ENCODE measurements at places on chromosomes 1 and 21.
A peak's percentile ranks its signal among the peaks of the same experiment; 100 is the strongest.

DNA sequence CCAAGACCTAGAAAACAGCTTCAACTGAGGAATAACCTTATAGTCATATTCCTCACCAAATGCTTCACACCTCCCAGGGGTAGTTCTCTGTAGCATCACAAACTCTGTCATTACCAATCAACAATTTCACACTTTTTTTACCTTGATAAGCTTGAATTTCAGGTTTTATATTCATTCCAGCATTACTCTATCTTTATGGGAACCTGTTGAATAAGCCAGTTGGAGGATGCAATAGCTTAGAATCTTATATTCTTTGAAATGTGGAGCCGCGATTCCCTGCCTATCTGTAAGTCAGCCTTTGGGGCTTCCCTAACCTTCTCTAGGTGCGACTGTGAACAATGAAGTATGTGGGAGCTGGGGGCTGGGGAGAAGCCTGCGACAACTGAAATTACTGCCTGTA, 145.4 kb downstream of the GREM2 start:
- no peak for DNase-seq

- peak; percentile 16 for DNase-seq
These were observed 5.5 kb upstream of the RGS21 start for GRCh38 chr1:192311281-192311680.

GRCh38 chr1:73778471-73778870, 419.5 kb downstream of the LRRIQ3 start:
- no peak for DNase-seq

DNA sequence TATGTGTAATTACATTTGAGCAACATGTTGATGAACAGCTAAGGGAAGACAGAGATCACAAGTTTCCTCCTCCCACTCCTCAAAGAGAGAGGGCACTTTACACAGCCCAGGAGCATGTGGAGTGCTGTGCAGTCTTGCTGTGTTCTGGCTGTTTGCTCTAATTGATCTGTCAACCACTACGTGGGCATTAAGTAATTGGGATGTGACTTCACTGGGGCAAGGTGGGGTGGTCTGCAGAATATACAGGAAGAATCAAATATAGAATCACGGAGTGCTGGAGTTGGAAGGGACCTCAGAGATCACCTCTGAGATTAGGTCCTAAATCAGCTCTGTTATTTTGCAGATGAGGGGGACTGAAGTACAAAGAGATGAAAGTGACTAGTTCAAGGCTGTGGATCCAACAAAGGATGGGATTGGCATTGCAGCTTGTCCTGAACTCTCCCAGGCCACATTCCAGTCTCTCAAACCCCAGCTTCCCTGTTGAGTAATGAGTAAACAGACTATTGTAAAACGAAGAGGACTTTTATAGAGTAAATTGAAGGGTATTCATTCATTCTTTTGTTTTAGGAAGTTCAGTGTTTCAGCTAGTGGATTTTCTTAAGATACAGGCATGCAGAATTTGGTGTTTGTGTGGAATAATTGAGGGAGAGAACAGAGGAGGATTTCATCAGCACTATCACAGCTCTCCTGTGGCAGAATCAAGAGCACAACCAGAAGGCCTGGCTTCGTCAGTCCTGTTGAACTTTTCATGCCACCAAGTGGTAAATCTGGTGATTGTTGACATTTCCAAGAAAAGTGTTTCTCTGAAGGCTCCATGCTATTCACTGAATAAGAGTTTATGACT, 22.4 kb downstream of the NOS1AP start:
- no peak for DNase-seq

- no peak for DNase-seq
These were observed 1.1 kb downstream of the VANGL2 start for GRCh38 chr1:160401487-160401805.

DNA sequence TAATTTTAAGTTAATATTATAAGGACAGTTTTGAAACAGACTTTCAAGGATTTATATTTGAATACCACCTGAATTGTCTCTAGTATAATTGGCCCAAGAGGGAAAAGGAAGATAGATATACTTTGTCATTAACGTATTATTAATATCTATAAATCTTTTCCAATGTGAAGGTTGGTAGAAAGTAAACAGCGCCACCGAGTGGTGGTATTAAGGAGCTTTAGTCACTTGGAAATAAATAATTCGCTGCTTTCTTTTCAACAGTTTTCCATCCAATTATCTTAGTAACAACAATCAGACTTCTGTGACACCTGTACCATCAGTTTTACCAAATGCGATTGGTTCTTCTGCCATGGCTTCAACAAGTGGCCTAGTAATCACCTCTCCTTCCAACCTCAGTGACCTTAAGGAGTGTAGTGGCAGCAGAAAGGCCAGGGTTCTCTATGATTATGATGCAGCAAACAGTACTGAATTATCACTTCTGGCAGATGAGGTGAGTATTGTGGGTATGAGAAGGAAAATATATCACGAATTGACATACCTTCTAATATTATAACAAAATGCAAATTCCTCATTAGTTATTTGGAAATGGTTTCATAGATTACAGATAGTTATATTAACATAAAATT, 37.7 kb downstream of the SH3GLB1 start:
- no peak for DNase-seq

GRCh38 chr1:75083848-75084514, 50.2 kb upstream of the LHX8 start:
- DNase-seq: no peak

DNA sequence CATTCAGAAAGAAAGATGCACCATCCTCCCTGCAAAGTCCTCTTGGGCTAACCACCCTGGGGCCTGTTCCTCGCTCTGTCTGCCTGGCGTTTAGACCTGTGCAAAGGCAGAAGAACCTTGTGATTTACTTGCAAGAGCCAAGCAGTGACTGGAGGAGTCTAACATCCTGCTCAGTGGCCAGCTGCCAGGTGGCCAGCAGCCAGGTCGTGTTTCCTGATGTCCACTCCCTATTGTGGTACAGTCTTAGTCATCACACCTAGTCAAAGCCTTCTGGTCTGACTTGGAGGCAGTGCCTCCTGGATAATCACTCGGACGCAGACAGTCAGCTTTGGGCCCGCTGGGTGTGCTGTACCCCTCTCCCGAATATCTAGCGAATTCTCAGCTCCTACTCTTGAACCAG, 118.1 kb downstream of the PGBD5 start:
- DNase-seq: no peak

DNA sequence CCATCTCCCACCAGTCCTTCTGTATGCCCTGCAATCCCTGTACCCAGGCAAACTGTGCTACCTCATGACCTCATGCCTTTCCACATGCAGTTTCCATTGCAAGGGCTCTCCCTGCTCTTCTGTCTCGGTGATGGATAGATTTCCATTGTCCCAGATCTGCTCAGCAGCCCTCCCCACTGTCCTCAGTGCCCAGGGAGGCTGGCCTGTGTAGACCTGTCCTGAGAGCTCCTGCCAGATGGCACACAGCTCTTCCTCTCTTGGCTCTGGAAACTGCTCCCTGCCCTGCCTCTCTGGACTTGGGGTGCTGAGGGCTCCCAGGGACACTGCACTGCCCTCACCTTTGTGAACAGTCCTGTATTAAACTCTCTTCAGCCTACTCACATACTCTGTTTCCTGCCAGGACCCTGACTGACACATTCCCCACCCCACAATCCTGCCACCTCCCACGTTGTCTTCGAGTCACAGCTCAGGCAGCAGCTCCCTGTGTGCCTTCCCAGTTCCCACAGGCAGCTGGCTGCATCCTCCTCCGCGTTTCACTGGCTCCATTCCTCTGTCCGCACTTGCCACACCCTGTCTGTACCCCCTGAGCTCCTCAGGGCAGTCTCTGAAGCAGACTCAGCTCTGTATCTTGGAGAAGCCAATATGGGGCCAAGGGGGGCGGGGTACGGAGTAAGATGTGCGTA, 57.0 kb downstream of the SPATA46 start:
- DNase-seq: no peak

GRCh38 chr1:18234790-18235242, 127.2 kb downstream of the IGSF21 start:
- no peak for DNase-seq

- DNase-seq: no peak
These were observed 2.7 kb downstream of the SCCPDH start for GRCh38 chr1:246726881-246727280.

DNA sequence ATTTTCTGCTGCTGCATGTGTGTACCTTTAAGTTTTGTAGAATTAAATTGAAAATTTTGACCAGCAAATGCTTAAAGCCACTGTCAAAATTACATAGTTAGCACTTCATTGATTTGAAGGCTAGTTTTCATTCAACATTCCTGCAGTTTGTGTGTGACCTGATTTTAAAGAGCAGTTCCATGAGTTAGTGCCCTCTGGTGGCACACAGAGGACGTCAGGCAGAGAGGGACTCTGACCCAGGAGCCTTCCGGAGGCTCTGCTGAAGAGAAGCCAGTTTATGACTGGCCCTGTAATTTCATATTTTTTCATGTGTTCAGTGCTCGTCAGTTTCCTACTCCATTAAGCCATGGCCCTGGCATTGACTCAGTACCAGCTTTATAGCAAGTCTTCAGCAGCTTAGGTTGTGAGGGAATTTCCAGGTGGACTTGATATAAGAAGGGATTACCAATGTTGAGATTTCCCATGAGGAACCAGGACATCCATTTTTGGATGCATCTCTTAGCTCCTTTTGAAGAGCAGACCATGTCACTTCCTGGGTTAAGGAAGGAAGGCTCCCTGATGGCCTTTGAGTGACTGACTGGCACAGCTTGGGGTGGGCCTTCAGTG, 104.7 kb downstream of the CAMTA1 start:
- DNase-seq: no peak

DNA sequence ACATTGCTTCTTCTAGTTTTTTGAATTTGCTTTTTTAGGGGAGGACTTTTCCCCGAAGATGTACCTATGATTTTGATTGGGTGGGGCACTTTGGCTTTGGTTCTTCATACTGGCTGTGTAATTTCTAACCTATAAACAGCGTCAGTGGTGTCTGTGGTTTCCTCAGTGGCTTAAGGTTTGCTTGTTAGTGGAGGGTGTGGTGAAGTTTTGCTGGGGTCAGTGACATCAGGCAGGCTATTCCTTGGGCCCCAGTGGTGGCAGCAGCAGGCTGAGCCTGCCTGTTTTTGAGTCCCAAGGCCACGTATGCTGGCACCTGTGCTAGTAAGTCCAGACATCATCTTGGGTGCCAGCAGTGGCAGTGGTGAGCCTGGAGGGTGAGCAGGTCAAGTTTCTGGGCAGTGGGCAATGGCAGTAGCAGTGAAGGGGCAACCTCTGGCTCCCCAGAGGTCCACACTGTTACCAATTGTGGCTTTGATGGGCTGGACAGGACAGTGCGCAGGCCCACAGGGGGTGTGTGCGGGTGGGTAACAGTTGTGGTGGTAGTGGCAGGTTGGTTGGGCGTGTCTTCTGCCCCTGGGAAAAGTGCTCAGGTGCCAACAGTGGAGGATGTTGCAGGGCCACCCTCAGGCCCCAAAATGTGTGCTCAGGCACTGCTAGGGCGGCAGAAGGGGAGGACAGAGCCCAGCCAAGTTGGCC, 54.9 kb upstream of the B3GALT2 start:
- no peak for DNase-seq

GRCh38 chr1:65045022-65045817, 78.9 kb upstream of the JAK1 start:
- DNase-seq: no peak

- no peak for DNase-seq
These were observed 157.3 kb upstream of the RUNX1 start for GRCh38 chr21:35206141-35207125.

DNA sequence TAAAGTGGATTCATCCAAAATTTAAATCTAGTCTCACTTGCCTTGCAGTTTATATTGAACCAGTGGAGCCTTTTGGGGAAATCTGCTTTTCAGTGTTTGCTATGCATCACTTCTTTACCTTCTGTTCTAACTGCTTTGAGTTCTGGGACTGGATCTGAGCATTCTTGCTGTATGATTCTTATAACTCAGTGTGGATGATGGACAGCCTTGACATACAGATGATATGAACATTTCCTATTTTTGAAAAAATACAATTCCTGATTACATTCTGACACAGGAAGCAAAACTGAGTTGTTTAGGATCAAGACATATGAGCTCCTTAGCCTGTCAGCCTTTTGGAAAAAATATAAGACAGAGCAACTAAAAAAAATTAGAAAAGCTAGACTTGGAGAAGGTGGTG, 115.2 kb downstream of the DISP1 start:
- DNase-seq: no peak

DNA sequence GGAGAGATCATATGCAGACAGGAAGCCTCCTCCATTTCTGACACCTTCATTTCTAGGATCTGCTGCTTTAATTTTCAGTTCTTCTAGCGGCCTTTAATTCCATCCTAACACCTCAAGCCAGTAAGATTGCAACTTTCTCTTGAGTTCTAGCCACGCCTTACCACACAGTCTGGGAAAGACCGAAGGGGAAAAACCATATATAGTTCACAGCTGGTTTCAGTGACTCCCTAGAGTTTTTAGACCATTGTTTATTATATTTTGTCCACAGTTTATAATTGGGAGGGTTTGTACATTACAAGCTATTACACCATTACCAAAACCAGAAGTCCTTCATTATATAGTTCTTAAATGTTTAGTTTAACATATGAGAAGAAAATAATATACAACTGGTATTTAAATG, 37.5 kb downstream of the DPH5 start:
- DNase-seq: no peak

DNA sequence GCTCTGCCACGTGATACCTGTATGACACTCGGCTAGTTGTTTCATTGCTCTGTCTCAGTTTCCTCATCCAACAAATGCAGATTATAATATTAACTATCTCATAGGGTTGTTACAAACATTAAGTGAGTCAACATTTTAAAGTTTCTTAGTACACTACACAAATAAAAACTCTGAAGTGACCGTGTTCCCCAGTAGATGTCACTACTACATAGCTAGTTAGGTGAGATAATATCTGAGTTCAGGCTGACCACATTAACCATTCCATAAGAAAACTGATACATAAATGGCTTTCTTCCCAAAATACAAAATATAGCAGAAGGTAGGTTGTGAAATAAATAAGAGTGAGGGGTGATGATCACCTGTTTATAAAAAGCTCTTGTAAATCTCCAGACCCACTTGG, 214.1 kb downstream of the NUF2 start:
- no peak for DNase-seq

- DNase-seq: no peak
These were observed 3.2 kb upstream of the DENND1B start for GRCh38 chr1:197778366-197778945.

GRCh38 chr21:45359451-45360217, 45.3 kb upstream of the COL18A1 start:
- DNase-seq: no peak

GRCh38 chr1:210049616-210050015, 111.6 kb downstream of the SYT14 start:
- no peak for DNase-seq

Data from AG04449 (cell line).